ENCODE measurements at places on chromosomes 3 and 15. TPM values are rescaled to one million over a fixed set of nuclear protein-coding genes. Genes with fewer than 3 reads are reported as not detected.

MYO5C gene
- total RNA-seq, result 1.5 TPM

ITPKA gene
- 2.5 TPM for total RNA-seq

- no peak overlapping the region for H3K4me3 ChIP-seq
- no peak overlapping the region for H3K27ac ChIP-seq
- H3K36me3 ChIP-seq, result no peaks in the 10 kb centered on the region
- no peaks in the 10 kb centered on the region for H3K4me1 ChIP-seq
- no peak for DNase-seq
Observed at GRCh38 chr3:39601241-39601640, 133.8 kb downstream of the MOBP start.

DNA sequence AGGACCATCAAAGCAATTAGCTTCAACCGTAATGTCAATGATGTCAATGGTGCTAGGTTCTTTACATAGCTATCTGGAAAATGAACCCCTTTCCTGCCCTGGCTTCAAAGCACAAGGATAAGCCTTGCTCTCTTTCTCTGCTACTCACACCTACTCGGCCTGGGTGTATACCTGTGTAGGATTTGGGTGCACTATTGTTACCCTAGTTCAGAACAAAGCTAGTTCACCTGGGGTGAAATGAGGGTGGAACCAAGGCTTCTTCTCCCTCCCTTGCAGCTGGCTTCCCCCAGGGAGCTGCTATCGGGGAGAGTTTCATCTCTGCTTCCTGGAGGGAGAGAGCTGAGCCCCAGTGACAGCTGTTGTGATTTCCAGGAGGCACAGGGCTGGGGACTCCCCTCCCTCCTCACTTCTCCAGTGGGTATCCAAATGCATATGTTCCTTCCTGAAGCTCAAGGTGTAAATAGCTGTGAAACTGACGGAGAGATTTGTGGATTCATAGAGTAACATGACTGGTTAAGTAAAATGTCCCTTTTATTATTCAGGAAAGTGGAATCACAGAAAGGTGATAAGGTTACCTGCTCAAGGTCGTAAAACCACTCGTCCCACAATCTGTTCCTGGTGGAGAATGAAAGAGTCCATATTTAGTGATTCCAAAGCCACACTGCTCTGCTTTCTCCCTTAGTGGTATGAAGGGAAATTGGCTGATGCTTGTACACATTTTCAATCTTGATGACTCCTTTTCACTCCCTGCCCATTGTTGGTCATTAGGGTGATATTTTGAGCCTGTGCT, 11.8 kb upstream of the C3orf70 start:
- no peak overlapping the region for H3K4me3 ChIP-seq
- no peaks in the 10 kb centered on the region for H3K36me3 ChIP-seq
- H3K4me1 ChIP-seq, result no peaks in the 10 kb centered on the region
- H3K27me3 ChIP-seq, result no peaks in the 10 kb centered on the region
- H3K27ac ChIP-seq, result no peak overlapping the region
- no peak for DNase-seq

- no peak for DNase-seq
- no peak overlapping the region for H3K4me3 ChIP-seq
- H3K36me3 ChIP-seq, result no peaks in the 10 kb centered on the region
- H3K27ac ChIP-seq, result no peak overlapping the region
- H3K4me1 ChIP-seq, result no peaks in the 10 kb centered on the region
Observed at GRCh38 chr3:103906304-103906703, 1460.4 kb upstream of the ALCAM start.

Data from heart right ventricle (tissue), 16 donors.